ENCODE measurements at places on chromosomes 3 and 15.

DNA sequence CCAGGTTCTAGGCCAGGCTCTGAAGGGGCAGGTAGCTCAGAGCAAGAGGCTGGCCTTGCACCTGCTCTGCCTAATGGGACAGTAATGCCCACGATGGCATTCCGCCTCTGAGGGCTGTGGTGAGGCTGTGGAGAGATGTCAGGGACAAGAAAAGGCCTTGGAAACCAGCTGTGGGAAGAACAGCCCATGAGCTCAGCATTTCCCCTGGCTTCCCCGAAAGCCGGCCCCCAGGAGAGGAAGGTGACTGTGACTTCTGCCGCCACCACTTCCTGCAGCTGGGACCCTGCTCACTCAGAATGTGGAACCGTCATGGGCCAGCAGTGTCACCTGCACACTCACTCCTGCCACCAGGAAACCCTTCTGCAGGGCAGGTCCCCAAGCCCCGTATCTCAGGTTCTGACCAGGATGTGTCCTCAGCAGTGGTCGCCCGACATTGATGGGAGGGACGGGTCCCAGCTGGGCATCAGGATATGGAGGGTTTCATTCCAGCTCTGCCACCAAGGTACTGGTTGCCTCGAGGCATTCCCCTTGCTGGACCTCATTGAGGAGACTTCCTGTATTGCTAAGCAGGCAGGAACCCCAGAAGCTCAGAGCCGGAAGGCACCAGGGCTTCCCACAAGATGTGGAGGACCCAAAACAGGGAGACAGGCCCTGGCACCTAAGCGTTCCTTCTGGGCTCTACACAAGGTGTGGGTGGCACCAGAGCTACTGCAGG is 30.7 kb downstream of the SEMA7A start:
- DNase-seq, result no peak

GRCh38 chr3:183845608-183846288 is 20.4 kb upstream of the MAP6D1 start:
- no peak for DNase-seq

DNA sequence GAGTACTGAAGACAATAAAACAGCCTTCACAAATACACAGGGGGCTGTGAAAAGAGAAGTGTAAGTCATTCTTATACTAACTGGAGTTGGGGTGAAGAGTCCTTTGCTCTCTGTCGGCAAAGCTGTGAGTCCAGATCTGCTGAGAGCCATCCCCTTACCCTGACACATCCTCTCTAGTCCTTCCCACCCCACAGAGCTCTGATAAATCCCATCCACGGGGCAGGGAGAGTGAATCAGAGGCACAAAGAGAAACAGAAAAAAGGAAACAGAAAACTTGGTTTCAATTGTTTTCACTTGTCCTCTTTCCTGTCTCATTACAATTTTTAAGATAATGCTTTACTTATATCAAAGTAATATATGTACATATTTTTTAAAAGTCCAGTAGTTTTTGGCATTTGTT is 18.2 kb upstream of the ZNF639 start:
- DNase-seq, result no peak

DNA sequence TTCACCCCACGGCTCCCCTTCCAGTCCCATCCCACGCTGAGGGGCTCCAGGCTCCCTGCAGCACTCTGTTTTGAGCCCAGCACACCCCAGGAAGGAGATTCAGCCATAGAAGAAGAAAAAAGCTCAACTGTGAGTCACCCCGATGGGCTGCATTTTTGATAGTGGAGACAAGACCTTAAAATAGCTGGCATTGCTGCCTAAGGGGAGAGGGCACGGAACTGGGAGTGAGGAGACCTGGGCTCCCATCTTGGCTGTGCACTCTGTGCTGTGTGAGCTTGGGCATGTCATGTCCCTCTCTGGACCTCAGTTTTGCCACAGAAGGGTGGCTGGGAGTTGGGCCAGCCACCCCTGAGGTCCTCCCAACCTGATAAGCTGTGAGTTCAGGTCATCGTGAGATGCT is 57.2 kb upstream of the SMAD6 start:
- DNase-seq, result no peak

GRCh38 chr3:18580268-18580667 is 155.1 kb upstream of the SATB1 start:
- no peak for DNase-seq

- no peak for DNase-seq
Observed at GRCh38 chr3:29176501-29176900, 104.4 kb upstream of the RBMS3 start.

DNA sequence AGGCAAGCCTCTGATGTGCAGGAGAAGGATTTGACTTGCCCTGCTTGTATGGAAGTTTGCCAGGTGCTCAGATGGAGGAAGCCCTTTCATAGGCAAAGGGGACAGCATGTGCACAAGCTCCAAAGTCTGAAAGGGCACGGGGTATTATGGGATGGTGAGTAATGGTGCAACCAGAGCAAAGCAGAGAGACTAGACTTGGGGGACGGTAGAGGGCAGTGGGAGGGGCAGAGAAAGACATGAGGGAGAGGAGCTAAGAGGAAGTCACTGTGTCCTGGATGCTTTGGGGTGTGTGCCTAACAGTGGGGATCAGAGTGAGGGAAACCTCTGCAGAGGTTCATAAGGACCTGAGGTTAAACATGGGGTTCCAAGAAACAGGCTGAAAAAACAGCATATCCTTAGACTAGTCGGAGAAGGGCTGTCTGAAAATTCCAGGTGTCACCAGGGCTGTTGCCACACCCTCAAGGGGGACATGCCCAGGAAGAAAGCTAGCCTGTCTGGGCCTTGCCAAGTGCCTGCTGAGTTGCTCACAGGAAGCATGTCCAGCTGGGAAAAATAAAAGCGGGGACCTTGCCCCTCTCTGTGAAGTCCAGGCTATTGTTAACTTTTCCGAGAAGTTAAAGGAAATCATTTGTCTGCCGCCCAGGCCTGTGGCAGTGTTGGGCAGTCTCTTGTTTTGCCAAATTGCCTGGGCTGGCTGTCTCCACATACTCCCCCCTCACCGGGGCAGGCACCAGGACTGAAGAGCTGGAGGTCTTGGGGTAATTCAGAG is 47.1 kb downstream of the HRH1 start:
- DNase-seq, result no peak

- DNase-seq, result no peak
Observed at GRCh38 chr3:14425581-14426304, 23.3 kb downstream of the SLC6A6 start.

- DNase-seq, result no peak
Observed at GRCh38 chr3:50238549-50239026, 2.6 kb downstream of the GNAI2 start.

- no peak for DNase-seq
Observed at GRCh38 chr3:46666453-46666845, 27.0 kb downstream of the ALS2CL start.

GRCh38 chr15:98034731-98035130 is 74.2 kb downstream of the ARRDC4 start:
- no peak for DNase-seq

- no peak for DNase-seq
Observed at GRCh38 chr15:69288531-69289341, 10.0 kb upstream of the PAQR5 start.

GRCh38 chr3:71530903-71531530 is 52.5 kb downstream of the FOXP1 start:
- DNase-seq, result peak; percentile 73

DNA sequence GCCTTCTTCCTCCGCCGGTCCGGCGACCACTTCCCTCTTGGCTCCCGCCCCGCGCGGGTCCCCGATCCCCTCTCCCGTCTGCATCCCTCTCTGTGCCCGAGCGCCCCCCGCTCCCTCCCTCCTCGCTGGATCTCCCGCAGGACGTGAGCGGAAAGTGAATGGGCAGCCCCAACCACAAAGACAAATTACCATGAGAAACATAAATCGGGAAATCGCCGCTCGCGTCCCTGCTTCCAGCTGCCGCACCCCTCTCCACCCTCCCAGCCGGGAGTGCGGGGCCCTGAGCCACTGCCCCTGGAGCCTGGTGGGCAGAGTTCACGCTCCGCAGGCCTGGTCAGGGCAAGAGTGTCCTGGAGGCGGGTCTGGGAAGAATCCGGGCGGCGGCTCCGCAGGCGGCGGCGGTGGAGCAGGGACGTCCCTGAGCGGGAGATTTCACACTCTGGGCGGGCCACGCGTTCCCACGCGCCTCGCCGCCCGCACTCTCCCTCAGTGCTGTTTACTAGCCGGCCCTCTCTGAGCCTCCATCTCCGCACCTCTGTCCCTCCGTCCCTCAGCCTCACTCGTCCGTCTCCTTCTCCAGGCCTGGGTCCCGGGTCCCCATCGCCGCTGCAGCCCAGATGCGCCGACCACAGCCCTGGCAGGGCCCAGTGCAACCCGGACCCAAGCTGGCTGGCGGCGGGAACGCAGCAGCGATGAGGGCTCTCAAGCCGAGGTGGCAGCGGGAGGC is 835 bp downstream of the SEMA5B start:
- DNase-seq, result no peak

DNA sequence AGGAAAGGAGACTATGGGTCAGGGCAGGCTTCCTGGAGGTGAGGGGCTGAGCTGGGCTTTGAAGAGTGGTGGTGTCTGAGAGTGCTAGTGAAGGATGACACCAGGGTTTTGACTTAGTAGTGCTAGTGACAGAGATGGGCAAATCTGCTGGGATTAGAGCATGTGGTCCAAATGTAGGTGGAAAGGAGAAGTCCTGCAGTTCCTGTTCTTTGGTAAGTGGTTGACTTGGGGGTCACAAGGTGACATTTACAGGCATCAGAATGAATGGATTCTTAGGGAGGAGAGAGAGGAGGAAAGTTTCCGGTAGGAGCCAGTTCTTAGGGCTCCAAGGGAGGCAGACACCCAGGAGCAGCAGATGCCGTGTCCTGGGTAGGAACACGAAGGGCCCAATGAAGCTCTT is 796 bp upstream of the DOCK3 start:
- DNase-seq, result no peak

- no peak for DNase-seq
Observed at GRCh38 chr3:168990134-168990533, 673.4 kb downstream of the MECOM start.

GRCh38 chr3:143633816-143634215 is 214.5 kb downstream of the SLC9A9 start:
- no peak for DNase-seq

DNA sequence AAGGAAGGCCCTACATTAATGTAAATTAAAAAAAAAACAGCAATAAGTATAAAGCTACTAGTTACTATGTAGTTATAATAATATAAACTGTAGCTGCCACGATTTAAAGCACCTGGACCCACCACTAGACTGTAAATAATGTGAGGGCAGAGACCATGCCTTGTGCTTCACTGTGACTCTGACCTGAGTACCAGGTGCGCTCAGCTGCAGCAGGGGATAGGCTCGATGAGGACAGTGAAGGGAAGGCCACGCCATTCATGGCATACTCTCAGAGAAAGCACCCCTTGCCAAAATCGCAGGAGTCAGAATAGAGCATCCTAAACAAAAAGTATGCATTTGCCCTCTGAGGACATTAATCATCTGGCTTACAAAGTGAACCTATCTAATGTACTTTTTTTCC is 5.1 kb downstream of the FSTL1 start:
- no peak for DNase-seq

DNA sequence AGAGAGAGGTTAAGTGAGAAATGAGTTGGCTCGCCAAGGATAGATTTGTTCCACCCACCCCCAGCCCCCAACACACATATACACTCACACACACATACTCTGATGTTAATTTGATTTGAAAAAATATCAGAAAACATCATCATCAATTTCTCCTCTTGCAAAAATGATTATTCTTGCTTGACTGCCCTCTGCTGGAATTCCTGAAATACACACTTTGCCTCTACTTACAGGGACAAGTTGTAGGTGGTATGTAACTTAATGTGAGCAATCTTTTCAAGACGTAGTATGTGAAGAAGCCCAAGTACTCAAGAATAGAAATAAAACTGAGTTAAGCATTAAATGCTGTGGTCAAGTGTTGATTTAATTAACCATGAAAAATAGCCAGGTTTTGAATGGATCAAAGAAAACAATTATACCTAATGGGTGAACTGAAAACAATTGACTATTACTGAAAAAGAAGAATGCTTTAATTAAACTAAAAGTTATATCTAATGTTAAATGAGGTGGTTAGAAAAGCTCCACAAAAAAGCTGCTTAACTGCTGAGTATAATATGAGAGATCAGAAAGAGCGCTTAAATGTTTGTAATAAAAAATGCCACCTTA is 46.6 kb upstream of the MDFIC2 start:
- peak; percentile 16 for DNase-seq

GRCh38 chr3:172156586-172156955 is 117.2 kb downstream of the FNDC3B start:
- DNase-seq, result no peak

- DNase-seq, result peak; percentile 18
Observed at GRCh38 chr3:112437146-112438022, 61.9 kb downstream of the BTLA start.

- no peak for DNase-seq
Observed at GRCh38 chr3:8424281-8424680, 77.3 kb upstream of the LMCD1 start.

GRCh38 chr3:180284331-180285110 is 247.8 kb upstream of the PEX5L start:
- no peak for DNase-seq

DNA sequence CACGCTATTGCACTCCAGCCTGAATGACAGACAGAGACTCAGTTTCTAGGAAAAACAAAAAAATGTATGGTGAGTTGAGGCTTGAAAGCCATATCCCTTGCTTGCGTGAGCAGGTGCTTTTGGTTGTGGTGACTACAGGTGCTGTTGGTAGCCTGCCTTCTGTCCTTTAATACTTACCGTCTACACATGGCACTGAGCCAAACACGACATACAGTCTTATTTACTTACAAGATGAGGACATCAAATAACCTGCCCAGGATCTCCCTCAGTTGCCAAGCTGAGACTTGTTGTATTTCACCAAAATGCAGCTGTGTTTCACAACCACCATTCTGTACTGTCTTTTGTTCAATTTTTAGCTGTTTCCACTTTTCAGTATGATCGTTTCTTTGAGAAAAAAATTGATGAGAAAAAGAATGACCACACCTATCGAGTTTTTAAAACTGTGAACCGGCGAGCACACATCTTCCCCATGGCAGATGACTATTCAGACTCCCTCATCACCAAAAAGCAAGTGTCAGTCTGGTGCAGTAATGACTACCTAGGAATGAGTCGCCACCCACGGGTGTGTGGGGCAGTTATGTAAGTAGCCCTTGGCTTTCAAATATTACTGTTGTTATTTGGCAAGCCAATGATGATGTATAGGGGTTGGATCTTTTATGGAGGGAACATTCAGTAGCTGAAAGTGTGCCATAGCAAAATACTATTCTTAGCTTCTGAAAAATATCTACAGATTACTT is 6.5 kb downstream of the ALAS1 start:
- no peak for DNase-seq

GRCh38 chr3:22322861-22323260 is 571.9 kb upstream of the ZNF385D start:
- no peak for DNase-seq

Data from HEK293T (cell line).